ENCODE measurements at places on chromosomes 4 and X.
A peak's percentile ranks its signal among the peaks of the same experiment; 100 is the strongest.

- DNase-seq, result no peak
These were observed 83.1 kb downstream of the PRDM5 start for GRCh38 chr4:120839334-120839973.

DNA sequence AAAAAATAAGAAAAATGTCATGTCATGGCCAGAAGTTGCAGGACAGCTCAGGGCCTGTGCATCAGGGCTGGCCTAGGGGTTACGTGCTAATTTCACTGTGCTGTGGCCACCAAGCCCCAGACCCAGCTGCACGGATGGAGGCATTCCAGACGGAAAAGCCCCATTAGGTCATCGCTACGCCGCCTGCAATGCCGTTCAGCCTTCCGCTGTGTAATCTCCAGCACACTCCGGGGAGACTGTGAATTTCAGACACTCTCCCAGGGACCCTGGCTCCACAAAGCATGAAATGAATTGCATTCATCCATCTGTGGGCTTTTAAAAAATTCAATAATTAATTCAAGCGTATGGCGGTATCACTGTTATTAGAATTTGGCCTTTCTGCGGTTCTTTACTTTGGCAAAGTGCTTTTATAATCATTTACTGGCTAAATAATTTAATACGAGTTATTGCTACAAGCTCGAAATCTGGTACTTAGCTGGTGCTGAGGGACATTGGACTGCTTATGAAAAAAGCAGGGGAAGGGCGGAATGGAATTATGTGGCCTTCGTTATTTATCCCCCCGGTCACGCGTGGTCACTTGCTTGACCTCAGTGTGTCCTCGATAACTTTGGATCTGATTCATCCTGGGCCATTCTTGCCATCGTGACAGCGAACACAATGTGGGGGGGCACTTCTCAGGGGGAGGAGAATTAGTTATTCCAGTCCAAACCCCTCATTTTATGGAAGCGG lies 9.0 kb upstream of the NSG1 start:
- DNase-seq, result no peak

- peak; percentile 31 for DNase-seq
These were observed 691 bp downstream of the SCARB2 start for GRCh38 chr4:76212851-76213414.

DNA sequence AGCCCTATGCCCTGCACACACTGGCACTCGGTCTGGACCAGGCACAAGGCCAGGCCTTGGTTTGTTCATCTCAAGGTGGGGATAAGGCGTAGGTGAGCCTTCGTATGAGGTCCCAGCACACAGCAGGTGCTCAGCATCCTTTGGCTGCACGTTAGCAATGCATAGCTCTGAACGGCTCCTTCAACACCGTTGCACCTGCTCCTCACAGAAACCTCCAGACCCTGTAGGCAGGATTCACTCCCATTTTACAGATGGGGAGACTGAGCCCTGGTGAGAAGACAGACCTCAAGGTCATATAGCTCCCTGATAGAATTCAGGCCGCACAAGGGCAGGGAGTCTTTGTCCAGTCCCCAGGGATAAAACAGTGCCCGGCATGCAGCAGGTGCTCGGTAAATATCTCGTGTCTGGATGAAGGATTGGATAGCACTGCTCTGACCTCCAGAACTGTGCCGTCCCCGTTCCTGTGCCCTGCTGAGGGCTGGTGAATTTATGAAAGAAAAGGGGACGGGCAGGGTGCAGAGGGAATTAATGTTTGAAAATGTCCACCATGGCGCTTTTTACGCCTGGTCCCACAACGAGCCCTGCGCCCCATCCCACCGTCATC lies 2.4 kb downstream of the PPP2R2C start:
- DNase-seq, result no peak

- peak; percentile 5 for DNase-seq
These were observed at the start of gene SPATA18 for GRCh38 chr4:52051213-52051614. Gene SPATA18 (plus strand): TSS chr4:52051304. CDS start chr4:52051705, 401 bp downstream.

- DNase-seq, result peak; percentile 11
These were observed 52.5 kb downstream of the LINC00632 start for GRCh38 chrX:140762061-140762460.

GRCh38 chr4:163590103-163590502 lies 95.6 kb downstream of the TMA16 start:
- no peak for DNase-seq
